ENCODE measurements at places on chromosomes 5 and 9. TPM values are rescaled to one million over a fixed set of nuclear protein-coding genes. Genes with fewer than 3 reads are reported as not detected.

BHMT2 gene
- polyA plus RNA-seq: 0.92 TPM

GRCh38 chr5:36691696-36692371 lies 85.4 kb downstream of the SLC1A3 start:
- no peak for DNase-seq

DNA sequence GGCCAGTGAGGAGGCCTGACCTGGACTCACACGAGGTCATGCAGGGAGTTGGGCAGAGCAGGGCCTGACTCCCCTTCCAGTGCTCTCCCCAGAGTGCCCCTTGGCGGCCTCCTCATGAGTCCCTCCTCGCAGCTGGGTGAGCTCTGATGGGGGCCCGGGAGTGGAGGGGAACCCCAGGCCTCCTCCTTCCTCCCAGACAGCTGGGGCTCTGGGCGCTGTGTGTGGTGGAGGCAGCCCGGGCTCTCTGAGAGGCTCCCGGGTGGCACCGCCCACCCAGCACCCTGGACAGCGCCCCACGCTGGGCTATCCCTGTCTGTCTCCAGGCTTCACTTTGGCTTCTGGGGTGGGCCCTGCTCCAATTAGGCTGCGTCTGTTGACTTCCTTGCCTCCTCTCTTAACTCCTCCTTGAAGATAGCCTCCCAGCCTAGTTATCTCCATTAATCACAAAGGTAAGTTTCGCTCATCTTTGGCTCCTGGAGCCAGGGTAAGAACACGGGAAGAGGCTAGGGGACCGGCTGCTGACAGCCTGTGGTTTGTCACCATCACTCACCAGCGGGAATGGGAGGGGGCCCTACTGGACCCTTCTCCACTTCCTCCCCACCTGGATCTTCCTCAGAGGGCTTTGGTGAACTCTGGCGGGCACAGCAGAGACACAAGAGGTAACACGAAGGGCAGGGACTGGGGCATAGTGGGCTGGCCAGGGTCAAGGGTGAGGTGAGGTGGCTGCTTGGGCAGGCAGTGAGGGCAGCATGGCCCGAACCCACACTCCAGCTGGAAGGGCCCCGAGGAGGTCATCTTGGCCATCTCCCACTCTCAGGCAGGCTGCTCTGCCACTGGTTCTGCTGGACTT lies 13.1 kb downstream of the PSD2 start:
- DNase-seq: peak; percentile 13

DNA sequence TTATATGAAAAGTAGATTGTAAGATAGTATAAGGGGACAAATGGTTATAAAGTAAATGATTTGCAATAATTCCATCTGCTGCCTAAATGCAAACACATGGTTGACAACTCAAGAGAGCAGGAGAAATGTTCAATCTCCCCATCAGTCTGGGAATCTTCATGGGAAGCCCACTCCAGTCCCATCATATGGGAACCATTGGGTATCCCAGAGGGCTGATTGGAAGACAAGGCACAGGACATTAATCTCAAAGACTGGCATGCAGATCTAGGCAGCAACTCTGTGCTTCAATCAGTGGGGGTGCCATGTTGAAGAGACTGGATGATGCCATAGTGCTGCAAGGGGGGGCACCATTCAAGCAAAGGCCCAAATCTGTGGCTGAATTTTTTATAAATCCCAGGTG lies 193.1 kb upstream of the PDE4D start:
- DNase-seq: no peak

DNA sequence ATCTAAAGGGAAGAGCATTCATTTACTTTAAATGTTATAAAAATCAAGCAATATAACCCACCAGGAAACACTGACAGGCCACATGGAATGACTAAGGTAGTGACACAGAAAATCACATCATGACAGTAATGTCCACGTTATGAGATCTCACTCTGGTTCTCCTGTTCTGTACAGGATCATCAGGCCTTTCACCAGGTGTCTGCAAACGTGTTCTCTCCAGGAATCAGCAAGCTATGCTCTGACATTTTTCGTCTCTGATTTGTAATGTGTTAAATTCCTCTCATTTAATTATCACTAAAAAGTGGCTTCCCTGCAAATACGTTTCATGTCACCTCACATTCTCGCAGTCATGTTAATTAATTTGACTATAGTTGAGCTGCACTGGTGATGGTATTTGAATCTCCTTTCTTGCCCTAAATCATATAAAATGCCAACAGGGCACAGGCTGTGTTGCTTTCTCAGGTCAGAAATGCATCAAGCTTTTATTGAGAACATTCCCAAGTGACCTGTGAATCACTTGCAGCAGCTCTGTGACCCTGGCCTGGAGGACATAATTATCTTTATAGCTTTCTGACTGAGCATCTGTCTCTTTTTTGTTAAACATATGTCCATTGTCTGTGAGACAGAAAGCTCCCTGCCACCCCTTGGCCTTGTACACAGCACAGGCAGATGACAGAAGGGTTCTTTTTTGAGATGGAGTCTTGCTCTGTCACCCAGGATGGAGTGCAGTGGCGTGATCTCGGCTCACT lies 196.2 kb downstream of the DIRAS2 start:
- DNase-seq: no peak

GRCh38 chr5:152900332-152900731 lies 495.3 kb upstream of the NMUR2 start:
- DNase-seq: no peak

INSL4 gene
- polyA plus RNA-seq: not detected

GLRA1 gene
- polyA plus RNA-seq: not detected

DNA sequence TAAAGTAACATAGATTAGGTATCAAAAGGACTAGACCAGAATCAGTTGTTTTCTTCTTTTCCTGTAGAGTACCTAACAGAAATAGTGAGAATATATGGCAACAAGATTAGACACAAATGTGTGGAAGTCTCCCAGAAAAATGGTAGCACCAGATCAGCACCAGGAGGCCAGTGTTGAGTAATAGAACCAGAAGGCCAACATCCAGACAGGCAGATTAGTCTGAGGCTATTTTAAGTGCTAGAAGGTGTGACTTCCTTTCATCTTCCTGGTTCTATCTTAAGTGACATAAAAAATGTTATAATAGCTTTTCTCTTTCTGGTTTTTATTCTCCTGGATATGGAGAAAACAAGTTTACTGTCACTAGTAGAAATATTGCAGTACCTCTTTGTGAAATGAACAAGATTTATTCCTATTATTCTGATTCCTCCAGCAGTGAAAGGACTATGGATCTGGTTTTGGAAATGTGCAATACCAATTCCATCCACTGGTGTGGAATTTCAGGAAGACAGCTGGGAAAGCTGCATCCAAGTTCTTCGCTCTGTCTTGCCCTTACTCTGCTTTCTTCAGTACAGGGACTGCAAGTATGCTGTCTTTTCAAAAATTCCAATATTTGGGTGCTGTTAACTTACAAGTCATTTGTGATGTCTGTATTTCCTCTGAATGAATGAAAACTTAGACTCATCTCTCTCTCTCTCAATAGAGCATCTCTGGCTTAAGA lies 39.1 kb downstream of the SHLD3 start:
- DNase-seq: peak; percentile 16

- DNase-seq: peak; percentile 68
These were observed 616 bp downstream of the RNF130 start for GRCh38 chr5:180070756-180071530.

PAXX gene
- polyA plus RNA-seq: 49.9 TPM

FAM153A gene
- polyA plus RNA-seq: not detected

ZNF608 gene
- polyA plus RNA-seq: 10.6 TPM

SLC23A1 gene
- polyA plus RNA-seq: not detected

DNA sequence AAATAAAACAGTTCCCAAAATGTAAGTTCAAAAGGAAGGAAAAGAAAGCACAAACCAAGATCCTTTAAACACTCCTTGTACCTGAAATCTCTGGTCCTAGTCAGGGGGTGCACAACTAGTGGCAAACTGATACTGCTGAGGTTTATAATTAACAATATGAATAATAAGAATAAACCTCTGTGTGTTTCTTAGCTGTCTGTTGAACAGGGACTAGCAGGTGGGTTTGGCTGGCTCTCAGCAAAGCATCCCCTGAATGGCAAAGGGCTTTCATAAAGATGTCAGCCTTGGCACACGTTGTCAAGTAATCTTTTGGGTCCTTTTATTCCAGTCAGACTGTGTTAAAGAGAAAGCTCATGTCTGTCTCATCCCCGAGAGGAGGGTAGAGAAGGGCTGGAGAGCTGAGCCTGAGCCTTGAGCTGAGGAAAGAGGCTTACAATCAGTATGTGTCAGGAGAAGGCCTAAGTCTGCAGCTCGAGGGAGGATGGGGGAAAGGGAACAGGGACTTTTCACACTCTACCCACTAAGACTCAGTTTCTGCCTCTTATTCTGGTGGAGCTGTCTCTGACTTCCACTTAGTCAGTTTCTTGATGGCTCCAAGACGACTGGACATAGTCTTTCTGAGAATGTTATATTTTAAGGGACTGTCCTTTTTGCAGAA lies 123.0 kb downstream of the GALNT10 start:
- DNase-seq: no peak

- no peak for DNase-seq
These were observed 20.4 kb downstream of the PDE8B start for GRCh38 chr5:77230727-77231470.

GRCh38 chr5:138884554-138884953 lies 9.4 kb upstream of the LRRTM2 start:
- no peak for DNase-seq

- DNase-seq: peak; percentile 30
These were observed 62.1 kb upstream of the SPDL1 start for GRCh38 chr5:169521366-169521983.
